ENCODE measurements at places on chromosomes 4 and X.

- peak; percentile 7 for DNase-seq
Measured at GRCh38 chrX:103628386-103629317, at the start of gene TCEAL1. Gene TCEAL1 (plus strand): TSS chrX:103628975. CDS start chrX:103629917, 942 bp downstream.

DNA sequence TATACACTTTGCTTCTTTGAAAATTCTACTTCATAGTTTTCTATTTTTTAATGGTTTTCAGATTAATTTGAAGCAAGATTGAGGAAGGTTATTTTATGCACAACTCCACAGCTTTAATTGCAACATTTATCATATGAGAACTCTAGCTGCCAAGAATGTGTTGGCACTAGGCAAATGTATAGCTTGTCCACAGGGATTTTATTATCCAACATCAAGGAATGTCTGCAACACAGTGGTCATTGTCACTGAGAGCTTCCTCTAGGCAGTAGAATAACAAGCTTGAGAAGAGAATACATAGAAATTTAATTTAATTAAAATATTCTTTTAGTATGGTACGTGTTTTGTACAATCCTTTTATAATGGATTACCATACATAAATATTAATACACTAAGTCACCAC lies 1600.8 kb downstream of the ARAP2 start:
- DNase-seq: no peak

DNA sequence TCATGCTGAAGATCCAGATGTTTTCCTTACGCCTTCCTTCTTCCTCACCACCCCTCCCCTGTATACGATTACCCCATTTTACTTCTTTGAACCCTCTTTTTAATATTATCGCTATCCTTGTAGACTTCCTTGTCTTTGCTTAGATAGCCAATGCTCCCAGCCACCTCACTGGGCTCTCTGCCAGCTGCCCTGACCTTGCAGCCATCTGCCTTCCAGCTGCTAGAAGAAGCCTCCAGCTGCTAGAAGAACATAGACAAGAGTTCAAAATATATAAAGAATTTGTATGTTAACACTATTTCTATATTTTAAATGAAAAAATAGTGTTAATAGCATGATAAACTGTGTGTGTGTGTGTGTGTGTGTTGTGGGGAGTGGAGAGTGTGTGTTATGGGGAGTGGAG lies 374.7 kb downstream of the ANKRD50 start:
- DNase-seq: no peak

DNA sequence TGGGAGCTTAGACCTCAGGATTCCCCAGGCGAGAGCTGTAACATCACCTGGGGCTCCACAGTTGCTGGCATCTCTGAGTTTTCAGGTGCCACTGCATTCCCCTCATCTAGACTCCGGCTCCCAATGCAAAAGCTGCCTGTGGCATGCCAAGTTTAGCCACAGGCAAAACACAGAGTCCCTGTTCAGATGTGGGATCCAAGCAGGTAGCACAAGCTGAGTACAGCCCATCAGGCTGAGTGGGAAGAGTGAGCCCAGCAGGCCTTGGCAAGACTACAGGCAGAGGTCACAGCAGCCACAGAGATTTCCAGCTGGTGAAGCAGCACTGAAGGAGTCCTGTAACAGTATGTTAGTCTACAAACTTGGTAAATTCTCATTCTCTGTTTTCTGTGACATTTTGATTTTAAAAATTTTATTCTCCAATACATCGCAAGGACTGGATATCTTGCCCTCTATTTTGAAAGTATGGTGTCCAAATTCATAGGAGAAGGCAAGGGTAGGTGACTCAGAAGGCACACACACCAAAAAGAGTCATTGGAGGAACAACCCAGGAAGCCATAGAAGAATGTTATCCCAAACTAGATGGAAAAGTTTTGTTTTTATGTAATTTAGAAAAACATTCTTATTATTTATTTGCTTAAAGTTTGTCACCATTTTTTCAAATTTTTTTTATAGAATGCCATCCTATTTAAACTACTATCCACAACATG lies 13.6 kb upstream of the CXCL2 start:
- DNase-seq: no peak

GRCh38 chrX:70613295-70613694 lies 168.7 kb downstream of the DLG3 start:
- no peak for DNase-seq

DNA sequence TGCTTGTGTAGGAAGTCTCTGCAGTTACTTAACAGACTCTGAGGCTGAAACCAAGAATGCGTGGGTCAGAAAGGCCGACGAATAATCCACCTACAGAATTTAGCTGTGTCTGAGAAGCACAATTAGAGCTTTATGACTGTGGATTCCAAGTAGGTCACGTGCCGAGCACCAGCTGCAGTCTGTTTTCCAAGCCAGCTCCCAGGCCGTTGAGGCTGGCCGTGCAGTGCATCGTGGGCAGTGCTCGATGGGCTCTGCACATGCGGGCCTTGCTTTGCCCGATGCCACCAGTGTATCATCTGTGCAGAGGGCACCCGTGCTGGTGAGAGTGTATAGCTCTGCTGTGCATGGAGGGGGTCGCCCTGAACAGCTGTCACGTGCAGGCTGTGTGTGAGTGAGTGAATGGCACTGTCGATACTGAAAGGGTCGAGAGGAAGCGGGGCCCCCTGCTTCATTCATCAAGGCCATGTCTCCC lies 67.5 kb upstream of the CLDN34 start:
- no peak for DNase-seq

DNA sequence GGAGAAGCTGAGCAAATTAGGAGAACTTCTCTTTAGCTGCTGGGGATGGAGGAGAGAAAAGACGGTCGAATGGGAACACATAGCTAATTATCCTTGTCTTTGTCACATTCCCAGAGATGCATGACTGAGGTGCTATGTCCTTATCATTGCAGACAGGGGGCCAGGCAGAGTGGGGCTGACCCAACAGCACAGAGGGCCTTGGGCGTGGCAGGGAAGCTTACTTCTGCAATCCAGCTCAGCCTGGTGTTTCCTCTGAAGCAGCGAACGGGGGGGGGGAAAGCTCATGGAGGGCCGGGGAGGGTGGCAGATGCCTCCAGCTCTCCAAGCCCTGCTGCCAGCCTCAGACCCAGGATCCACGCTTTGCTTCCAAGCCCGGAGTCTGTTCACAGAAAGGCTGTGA lies 50.8 kb upstream of the HOPX start:
- peak; percentile 58 for DNase-seq

DNA sequence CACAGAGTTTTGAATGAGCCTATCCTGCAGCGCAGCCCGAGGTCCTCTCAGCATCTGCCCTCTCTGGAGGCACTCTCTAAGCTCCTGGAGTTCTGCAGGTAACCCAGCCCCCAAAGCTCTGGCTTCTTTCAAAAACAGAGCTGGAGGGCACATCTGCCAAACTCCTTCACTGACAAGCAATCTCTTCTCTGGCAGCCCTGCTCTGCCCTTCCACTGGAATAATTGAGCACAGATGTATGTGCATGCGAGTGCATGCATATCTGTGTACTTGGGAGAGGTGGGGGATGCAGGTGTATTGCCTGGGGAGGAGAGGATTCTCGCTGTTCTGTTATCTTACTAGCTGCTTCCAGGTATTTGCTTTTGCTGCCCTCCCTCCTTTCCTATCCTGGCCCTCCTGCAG lies 22.2 kb upstream of the PLP1 start:
- DNase-seq: no peak

- DNase-seq: no peak
Measured at GRCh38 chrX:29555465-29556091, 659.8 kb upstream of the MAGEB2 start.

- DNase-seq: no peak
Measured at GRCh38 chr4:4689694-4690440, 148.0 kb upstream of the STX18 start.

GRCh38 chrX:30831082-30831481 lies 58.0 kb downstream of the TAB3 start:
- DNase-seq: no peak

DNA sequence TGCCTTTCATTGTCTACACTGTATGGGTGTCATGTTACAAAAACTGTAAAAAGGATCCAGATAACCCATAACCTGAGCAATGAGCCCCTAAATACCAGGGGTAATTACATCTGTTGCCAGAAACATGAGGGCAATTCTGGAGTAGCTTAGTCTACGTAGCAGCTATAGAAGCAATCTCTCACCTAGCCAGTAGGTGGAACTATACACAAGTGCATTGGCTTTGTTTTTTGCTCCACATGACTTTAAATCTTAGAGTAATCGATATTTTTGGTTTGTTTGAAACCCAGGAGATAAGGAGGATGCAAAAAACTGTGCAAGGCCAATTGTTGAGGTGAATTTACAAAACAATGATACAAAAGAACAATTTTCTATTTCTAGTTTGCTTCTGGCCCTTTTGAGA lies 57.5 kb downstream of the GPR82 start:
- peak; percentile 15 for DNase-seq

DNA sequence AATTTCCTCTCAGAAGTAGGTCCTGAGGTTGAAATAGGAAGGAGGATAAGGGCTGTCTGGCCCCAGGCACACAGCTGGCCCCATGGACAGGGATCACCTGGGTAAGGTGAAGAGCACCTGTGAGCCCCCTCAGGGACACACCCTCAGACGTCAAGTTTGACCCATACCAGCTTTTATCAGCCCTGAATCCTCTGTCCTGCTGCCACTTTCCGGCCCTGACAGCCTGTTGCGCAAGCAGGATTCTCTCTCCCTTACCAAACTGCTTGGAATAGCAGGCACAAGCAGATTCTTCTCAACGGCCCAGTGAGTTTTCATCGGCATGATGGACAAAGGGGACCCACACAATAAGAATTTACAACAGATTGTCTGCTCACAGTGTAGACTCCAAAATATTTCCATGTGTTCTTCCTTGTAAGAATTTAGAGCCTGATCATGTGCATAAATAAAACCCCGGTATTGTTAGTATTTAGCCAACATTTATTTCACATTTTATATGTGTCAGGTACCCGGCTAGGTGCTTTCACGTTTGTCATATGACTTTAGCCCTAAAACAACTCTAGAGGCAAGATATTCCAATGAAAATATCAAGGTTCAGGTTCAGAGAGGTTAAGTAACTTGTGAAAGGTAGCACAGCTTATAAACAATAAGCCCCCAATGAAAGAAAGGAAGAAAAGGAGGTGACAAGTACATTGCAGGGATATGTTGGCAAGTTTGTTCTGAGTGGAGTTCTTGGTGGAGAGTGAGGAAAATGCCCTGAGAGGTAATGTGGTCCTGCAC lies 107.2 kb upstream of the KIT start:
- no peak for DNase-seq

GRCh38 chr4:3307891-3308575 lies 15.2 kb downstream of the RGS12 start:
- no peak for DNase-seq

GRCh38 chrX:11214346-11215190 lies 78.6 kb upstream of the AMELX start:
- DNase-seq: no peak

DNA sequence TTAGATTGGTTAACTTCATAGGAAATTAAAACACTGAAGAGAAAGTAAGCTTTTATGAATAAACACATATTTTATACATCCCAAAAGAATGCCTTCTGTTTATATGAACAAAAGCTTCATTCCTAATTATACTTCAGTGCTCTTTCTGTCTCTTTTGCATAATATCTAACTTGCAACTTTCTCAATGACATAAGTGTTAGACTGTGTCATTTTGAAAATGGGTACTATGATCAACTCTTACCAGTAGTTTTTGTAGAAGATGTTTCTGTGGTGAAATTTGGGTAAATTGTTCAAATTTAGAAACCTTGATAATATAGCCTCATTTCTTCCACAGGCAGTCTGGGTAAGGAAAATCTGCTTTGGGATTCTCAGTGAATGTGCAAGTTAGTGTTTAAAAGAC lies 991.4 kb downstream of the CCSER1 start:
- DNase-seq: no peak

GRCh38 chrX:108914791-108915190 lies 178.4 kb upstream of the IRS4 start:
- DNase-seq: no peak

DNA sequence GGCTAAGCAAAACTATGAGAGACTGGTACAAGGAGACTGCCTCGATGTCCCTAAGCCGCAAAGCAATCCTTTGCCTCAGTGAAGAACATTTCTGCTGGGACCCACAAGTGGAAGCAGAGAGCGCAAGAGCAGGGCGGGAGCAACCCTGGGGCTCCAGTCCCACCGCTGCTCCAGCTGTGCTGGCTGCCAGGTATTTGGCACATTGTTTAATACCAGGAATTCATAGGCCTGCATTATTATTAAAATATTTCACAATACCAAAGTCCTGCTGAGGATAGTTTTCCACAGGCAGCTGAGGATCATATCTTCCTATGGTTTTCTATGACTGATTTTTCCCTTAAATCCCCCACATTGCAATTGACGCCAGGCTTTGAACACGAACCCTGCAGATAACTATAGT lies 163.5 kb upstream of the TLL1 start:
- DNase-seq: no peak

- DNase-seq: no peak
Measured at GRCh38 chr4:120922381-120923206, at the start of gene PRDM5. Gene PRDM5 (minus strand): TSS chr4:120922726. CDS start chr4:120922608, 118 bp downstream.

GRCh38 chrX:120660637-120661036 lies 30.8 kb upstream of the C1GALT1C1 start:
- DNase-seq: no peak

DNA sequence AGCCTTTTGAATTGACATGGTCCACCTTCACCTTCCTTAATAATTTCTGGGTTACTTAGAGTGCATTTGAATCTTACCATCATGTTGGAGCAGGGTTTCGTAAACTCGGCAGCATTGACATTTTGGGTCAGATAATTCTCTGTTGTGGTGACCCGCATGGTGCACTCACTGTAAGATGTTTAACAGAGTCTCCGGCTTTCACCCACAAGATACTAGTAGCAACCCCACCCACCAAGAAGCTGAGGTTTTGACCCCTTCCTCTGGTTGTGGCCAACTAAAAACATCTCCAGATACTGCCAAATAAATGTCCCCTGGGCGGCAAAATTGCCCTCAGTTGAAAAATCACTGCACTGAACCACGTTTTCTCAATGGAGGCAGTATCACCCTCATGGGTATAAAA lies 62.7 kb downstream of the CHST7 start:
- DNase-seq: no peak

- DNase-seq: no peak
Measured at GRCh38 chr4:150135134-150135772, 57.0 kb downstream of the DCLK2 start.

GRCh38 chr4:26132858-26133257 lies 188.0 kb upstream of the RBPJ start:
- no peak for DNase-seq

- no peak for DNase-seq
Measured at GRCh38 chrX:134794692-134795091, 136.4 kb upstream of the PLAC1 start.

- peak; percentile 32 for DNase-seq
Measured at GRCh38 chr4:83759611-83760010, 223.7 kb downstream of the GPAT3 start.

- DNase-seq: no peak
Measured at GRCh38 chrX:30906726-30907125, 17.7 kb upstream of the TAB3 start.
